ENCODE measurements at places on chromosomes 2 and 18. TPM values are rescaled to one million over a fixed set of nuclear protein-coding genes. Genes with fewer than 3 reads are reported as not detected.

Gene KLHL41
- 5.2 TPM for total RNA-seq

Gene GTF2A1L
- 0.47 TPM for total RNA-seq

Gene OTOS
- total RNA-seq = 0.38 TPM

DNA sequence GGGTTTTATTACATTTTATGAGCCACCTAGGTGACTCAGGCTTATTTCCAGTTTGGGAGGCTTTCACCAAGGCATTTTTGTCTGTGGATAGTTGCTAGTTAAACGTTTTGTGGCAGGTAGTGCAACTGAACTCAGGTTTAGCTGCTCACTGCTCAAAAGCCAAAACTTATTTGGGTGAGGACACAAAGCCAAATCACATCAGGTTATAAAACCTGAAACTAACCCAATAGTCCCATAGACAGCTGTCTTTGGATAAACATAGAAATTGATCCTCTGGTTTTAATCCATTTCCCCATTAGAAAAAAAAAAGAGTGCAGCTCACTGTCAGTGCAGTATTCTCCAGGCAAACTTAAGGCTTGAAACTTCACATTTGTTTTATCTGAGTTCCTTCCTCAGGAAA, 362.6 kb upstream of the TFPI start:
- DNase-seq = no peak

- DNase-seq = no peak
Measured at GRCh38 chr2:207160115-207160514, 5.6 kb downstream of the KLF7 start.

DNA sequence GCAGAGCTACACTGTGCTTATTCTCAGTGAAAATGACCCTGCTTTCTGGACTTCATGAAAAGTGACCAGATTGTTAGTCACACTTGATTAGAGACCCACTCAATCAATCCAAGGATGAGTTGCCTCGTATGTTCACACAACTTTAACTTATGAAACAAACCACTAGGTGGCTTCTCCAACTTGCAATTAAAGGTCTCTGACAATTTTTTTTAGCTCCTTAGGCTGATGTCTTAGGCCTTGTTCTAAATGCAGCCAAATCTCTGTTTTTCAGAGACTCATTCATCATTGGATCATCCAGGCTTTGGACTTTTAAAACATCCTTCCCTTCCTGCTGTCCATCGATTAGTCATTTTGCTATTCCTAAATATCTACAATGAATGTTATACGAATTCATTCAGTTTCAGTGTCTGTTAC, 63.4 kb downstream of the MREG start:
- DNase-seq = peak; percentile 32

DNA sequence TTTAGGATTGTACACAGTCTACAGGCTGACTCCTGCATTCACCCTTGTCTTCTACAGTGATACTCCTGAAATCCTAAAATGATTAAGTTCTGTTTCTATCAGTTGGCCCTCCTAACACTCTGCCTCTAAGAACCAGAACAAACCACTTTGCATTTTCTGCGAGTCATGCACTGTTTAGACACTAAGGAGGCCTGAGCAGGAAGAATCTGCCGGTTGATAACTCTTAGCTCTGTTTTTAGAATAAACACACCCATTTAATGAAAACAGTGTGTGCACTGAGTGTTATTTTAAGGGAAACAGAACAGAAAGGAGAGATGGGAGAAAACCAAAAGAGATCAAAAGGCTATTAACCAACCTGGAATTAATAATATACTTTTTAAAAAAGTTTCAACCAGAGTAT, 22.9 kb upstream of the SSB start:
- DNase-seq = no peak

Gene EPC2
- total RNA-seq = 22.1 TPM

GRCh38 chr2:220662431-220662830, 909.7 kb downstream of the EPHA4 start:
- no peak for DNase-seq

- no peak for DNase-seq
Measured at GRCh38 chr2:18074476-18074875, 196.0 kb downstream of the KCNS3 start.

Gene ABHD3
- 25.7 TPM for total RNA-seq

- no peak for DNase-seq
Measured at GRCh38 chr2:100292022-100292580, 30.2 kb downstream of the LONRF2 start.

DNA sequence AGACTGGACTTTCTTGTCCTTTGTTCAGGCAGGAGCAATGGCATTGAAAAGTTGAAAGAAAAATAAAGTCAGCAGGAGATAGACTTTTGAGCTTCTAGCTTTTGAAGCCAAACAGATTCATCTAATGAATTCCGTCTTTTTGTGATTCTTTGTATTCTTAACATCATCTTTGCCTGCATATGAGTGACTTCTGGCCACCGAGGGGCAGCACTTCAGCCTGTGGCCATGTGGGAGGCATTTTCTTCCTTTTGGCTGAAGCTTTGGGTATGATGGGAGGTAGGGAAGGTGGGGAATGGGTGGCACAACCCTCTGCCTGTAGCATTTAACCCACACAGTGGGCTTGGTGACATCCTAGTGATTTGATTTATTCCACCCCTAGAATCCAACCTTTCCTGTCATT, 220.6 kb downstream of the SETBP1 start:
- no peak for DNase-seq

GRCh38 chr18:35610089-35610488, 28.5 kb downstream of the GALNT1 start:
- no peak for DNase-seq

DNA sequence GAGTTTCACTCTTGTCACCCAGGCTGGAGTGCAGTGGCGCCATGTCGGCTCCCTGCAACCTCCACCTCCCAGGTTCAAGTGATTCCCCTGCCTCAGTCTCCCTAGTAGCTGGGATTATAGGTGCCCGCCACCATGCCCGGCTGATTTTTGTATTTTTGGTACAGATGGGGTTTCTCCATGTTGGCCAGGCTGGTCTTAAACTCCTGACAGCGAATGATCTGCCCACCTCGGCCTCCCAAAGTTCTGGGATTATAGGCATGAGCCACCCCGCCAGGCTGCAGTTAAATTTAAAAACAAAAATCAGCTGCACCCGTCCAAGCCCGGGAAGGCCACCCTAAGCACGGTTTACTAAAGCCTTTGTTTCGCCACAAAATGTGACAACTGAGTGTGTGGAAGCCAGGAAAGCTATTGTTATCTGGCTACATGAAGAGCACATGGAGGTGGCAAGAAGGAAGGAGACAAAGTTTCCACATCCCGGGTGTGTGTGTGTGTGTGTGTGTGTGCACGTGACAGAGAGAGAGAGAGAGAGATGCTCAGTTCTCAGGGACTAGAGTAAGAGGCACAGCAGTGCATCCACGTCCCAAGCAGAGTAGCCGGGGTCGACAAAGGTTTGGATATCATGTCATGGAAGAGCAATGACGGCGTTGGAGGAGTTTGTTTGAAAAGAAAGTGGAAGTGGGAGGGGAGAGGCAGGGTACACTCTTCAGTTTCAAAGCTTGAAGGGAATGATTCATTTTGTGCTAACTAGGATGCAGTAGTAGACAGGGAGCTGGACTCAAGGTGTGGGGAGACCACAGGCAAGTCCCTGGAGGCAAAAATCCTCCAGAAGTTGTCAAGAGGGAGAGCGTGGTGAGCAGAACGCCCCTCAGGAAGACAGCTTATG, 20.1 kb downstream of the INPP5D start:
- DNase-seq = no peak

GRCh38 chr2:290090-290722, 2.3 kb upstream of the ALKAL2 start:
- peak; percentile 3 for DNase-seq

Gene CYP26B1
- 10.3 TPM for total RNA-seq

- no peak for DNase-seq
Measured at GRCh38 chr2:239940861-239941570, 84.1 kb downstream of the NDUFA10 start.

Gene DOCK10
- total RNA-seq = 66.9 TPM

Measured in thymus (tissue), 14 donors.